ENCODE measurements at places on chromosomes 1 and 21.
A peak's percentile ranks its signal among the peaks of the same experiment; 100 is the strongest.

- no peak for DNase-seq
Measured at GRCh38 chr1:228438266-228438665, 21.6 kb upstream of the TRIM17 start.

DNA sequence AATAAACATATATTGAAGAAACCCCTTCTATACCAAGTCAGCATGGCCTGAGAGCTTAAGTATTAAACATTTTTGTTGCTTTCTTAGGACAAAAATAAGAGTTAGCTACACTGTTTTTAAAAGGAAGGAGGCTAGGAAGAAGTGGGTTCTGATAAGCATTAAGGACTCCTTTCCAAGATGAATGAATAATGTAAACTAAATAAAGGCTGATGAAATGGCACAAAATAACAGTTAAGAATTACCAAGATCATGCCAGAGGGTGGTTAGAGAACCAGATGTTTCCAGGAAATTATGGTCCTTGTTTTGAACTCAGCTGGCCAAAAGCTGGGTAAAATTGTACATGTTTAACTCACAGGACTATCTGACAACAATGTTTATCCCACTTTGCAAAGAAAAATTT is 114.1 kb upstream of the ETS2 start:
- no peak for DNase-seq

- peak; percentile 22 for DNase-seq
Measured at GRCh38 chr1:55150880-55151588, 64.1 kb downstream of the USP24 start.

- DNase-seq, result no peak
Measured at GRCh38 chr1:153099461-153100045, 5.2 kb upstream of the SPRR2E start.

DNA sequence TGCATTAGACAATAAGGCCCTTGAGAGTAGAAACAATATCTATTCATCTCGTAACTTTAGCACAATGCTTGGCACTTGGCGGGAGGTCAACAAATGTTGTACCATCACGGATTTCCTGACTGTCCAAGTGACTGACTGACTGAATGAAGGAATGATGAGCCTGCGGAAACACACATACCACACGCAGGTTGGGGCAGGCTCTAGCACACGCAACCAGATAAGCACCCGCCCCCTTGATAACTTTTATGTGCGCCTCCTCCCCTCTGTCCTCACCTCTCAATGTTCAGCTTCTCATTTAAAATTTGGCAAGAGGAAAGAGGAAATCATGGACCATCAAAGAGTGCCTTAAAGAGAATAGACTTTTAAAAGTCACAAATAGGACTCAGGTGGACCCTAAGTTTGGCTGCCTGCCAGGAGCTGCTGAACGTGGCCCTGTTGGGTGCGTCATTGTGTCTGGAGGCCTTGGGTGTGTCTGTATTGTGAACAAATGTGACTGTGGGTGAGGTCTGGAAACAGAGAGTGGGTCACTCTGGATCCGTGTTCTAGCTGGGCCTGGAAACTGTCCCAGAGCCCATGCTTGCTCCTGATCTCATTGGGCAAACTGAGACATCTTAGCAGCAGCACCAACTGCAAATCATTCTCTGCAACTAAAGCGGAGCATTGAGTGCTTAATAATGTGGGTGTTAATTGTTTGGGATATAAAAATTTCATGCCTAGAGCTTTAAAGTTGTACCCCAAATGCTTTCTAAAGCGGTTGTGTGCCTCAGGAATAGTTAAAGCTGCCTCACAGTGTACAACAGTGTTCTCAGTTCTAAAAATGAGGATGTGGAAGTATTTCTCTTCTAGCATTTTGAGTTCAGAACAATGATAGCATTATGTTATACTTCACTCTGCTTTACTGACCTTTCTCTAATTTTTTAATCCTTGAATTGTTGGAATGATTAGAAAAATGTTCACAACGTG is 47.6 kb upstream of the ABCG1 start:
- no peak for DNase-seq

DNA sequence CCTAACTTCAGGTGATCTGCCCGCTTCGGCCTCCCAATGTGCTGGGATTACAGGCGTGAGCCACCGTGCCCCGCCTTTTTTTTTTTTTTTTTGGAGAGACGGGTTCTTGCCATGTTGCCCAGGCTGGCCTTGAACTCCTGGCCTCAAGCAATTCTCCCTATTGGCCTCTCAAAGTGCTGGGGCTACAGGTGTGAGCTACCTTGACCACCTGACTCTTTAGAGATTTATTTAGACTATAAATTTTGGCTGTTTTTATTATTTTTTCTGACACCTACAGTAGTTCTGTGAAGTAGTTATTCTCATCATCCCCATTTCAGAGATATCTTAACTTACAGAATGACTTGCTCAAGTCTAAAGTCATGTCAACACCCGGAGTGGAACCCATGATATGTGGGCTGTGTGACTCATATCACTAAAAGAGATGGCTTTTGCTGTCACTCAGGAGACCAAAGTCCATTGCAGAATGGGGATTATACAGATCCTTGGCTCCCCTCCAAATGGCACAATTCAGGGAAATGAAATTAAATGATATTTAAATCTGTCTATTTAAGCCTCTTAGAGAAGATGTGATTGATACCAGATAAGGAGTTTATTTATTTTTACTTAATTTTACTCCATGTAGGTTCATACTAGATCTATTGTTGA is 93.2 kb downstream of the CTH start:
- peak; percentile 65 for DNase-seq

- no peak for DNase-seq
Measured at GRCh38 chr1:232101231-232101630, 474.6 kb downstream of the DISC1 start.

GRCh38 chr21:39648879-39649278 is 36.1 kb downstream of the B3GALT5 start:
- DNase-seq, result no peak

DNA sequence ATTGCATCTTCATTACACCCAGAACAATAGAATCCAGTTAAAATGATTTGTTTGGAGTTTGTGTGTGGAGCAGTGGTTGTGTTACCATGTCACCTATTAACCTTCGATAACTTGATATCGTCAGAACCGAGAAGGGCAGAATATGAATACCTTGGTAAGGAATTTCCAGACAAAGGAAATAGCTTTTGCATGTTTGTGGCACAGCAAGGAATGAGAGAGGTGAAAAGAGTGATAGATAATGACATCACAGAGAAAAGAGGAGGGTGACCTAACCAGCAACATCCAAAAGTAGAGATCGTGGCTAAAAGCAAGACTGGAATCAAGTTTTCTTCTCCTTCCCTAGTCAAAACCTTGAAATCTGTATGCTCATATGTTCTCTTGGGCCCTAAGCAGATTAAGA is 244.6 kb upstream of the NEGR1 start:
- no peak for DNase-seq

- no peak for DNase-seq
Measured at GRCh38 chr1:79899914-79900313, 893.4 kb upstream of the ADGRL4 start.

- peak; percentile 41 for DNase-seq
Measured at GRCh38 chr1:55284856-55285255, 69.7 kb upstream of the USP24 start.

GRCh38 chr1:242128951-242129502 is 130.1 kb upstream of the MAP1LC3C start:
- no peak for DNase-seq

GRCh38 chr1:16063226-16063829 is 10.1 kb downstream of the FAM131C start:
- no peak for DNase-seq

DNA sequence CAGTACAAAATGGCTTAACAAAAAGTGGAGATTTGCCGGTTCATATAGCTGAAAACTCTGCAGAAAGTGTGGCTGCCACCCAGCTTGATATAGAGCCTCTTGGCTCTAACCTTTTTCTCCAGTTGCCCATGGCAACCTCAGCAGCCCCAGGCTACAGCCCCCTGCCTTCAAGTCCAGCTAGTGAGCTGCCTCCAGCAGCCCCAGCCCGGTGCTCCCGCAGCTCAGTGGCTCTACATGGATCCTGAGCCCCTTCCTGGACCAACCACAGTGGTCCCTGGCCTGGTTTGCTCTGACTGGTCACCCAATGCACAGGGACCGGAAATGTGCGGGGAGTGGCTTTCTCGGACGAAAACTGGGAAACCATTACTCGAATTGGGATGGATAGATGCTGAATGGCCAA is 13.3 kb upstream of the ATF3 start:
- no peak for DNase-seq

- DNase-seq, result no peak
Measured at GRCh38 chr1:54046671-54047383, 6.2 kb downstream of the TMEM59 start.

DNA sequence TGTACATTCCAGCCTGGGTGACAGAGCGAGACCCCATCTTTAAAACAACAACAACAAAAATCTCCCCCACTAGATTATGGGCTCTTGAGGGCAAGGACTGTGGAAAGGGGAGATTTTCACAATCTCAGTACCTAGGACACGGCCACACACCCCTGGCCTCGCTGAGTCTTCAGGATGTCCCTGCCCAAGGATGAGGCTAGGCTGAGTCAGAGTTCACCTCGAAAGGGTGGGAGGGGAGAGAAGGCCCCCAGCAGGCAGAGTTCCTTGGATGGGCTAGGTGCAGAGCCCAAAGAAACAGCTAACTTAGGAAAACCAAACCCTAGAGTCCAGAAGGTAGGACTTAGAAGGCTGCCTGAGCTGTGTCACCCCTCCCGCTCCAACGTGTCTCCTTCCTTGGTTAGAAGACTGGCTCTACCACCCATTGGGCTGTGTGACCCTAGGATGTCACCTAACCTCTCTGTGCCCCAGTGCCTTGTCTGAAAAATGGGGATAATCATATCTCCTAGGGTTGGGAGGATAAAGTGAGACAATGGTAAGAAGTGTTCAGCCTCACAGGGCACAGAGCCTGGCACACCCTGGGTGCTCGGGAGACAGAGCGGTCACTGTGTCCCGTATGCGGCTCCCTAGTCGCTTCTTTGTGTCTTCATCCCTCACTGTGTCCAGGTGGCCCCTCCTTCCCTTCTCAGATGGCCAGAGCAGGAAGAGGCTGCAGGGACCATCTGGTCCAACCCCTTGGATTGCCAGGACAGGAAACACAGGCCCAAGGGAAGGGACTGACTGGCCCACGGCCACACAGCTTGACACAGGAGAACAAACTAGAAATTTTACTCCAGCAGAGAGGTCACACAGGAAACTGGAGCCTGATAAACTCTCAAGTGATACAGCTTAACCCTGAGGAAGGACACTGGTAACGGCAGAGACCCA is 11.2 kb downstream of the TRIM62 start:
- DNase-seq, result no peak

- no peak for DNase-seq
Measured at GRCh38 chr1:208374391-208374941, 130.3 kb upstream of the PLXNA2 start.

GRCh38 chr1:4768553-4768952 is 114.1 kb downstream of the AJAP1 start:
- DNase-seq, result no peak

GRCh38 chr1:1313500-1314236 is 5.3 kb downstream of the PUSL1 start:
- no peak for DNase-seq

- no peak for DNase-seq
Measured at GRCh38 chr1:214154596-214155292, 126.2 kb upstream of the SMYD2 start.

- DNase-seq, result no peak
Measured at GRCh38 chr1:54814126-54814498, 13.0 kb upstream of the TTC22 start.

- peak; percentile 74 for DNase-seq
Measured at GRCh38 chr1:45493116-45493697, 2.2 kb upstream of the TESK2 start.

DNA sequence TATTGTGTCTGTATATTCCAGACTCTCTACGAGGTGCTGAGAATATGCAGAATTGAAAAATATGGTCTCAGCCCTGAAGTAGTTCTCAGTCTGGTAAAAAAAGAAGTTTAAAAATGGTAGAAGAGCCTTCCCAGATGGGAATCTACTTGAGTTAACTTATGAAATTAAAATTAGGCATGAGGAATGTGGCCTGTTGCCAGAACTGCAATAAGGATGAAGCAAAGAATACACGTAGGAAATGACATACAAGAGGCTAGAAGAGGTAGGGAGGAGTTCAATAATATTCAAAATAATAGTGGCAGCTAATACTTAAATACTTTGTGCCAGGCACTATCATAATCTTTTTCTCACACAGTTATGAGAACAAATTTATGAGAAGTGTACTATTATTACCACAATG is 6.3 kb downstream of the ASPM start:
- DNase-seq, result no peak

DNA sequence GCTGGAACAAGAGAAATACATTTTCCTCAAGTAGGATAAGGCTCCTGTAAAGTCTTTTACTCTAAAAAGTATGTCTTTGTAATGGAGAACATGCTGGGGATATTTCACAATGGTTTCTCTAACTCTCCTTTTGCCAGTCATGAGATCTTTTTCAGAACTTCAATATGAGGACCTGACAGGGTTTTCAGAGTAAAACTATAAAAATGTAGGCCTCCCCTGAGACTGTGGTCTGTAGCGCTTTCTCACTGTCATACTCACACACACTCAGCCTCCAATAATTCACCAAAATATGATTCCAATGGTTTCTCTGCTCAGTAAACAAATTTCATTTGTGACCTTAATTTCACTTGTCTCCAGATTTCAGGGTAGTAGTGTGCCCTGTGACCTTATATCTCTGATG is 440.1 kb upstream of the PTBP2 start:
- no peak for DNase-seq

- DNase-seq, result no peak
Measured at GRCh38 chr1:33516891-33517567, 44.6 kb downstream of the ZSCAN20 start.

GRCh38 chr1:201535046-201535918 is 3.6 kb upstream of the NAV1 start:
- DNase-seq, result peak; percentile 12

- no peak for DNase-seq
Measured at GRCh38 chr1:25869909-25870606, 5.5 kb downstream of the PAQR7 start.

GRCh38 chr1:54304518-54304917 is 101.7 kb downstream of the SSBP3 start:
- no peak for DNase-seq

GRCh38 chr1:50023292-50024159 is at the start of gene AGBL4:
Gene AGBL4, minus strand, starts transcription at chr1:50023954.
- no peak for DNase-seq

- no peak for DNase-seq
Measured at GRCh38 chr1:244097523-244098405, 46.7 kb downstream of the ZBTB18 start.
